Activated naive CD4-positive, alpha-beta T cell treated with anti-CD3 and anti-CD28 coated beads, Interleukin-2, amount 50 U/mL, for 72 hours (primary cell): ENCODE measurements at places on chromosomes 12 and 14.

GRCh38 chr12:66919466-66919865 is 240.6 kb upstream of the GRIP1 start:
- DNase-seq: no peak

GRCh38 chr12:77946541-77947061 is 115.9 kb downstream of the NAV3 start:
- DNase-seq: no peak

GRCh38 chr12:88242571-88242925 is 100.4 kb downstream of the TMTC3 start:
- DNase-seq: no peak

DNA sequence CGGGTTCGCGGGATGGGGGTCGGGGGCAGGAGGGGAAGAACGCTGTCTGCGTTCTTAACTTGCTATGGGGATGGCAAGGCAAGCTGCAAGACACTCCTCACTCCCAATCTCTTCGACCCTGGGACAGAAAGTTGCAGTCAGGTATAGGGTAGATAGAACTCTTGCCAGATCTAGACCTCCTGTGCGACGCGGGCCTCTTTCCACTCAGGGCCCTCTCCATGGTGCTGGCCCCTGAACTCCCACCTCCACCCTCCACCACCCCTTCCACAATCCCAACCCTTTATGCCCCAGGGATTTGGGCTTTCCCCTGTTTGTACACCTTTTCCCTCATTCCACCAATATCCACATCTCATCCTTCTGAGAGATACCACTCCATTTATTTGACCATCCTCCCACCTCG is 812 bp downstream of the NABP2 start:
- no peak for DNase-seq

GRCh38 chr12:81123611-81124010 is 45.7 kb downstream of the ACSS3 start:
- no peak for DNase-seq

GRCh38 chr12:59182658-59183455 is 262.6 kb upstream of the LRIG3 start:
- no peak for DNase-seq

DNA sequence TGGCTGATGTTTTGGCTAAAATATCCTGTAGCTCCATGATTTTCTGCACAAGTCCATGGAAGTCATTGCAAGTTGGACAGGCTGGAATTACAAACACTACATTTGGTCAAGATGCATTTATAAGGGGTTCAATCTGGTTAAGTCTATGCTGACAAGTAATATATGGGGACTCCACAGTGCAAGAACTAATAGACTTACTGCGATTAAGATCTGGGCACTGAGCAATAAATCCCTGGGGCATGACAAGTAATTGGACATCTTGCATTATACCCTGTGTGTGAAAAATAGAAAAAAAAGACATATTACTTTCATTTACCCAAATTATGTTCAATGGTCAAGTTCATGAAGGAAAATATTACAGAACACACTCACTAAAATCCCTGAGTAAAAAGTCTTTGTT is 99.1 kb downstream of the NELL2 start:
- DNase-seq: no peak

DNA sequence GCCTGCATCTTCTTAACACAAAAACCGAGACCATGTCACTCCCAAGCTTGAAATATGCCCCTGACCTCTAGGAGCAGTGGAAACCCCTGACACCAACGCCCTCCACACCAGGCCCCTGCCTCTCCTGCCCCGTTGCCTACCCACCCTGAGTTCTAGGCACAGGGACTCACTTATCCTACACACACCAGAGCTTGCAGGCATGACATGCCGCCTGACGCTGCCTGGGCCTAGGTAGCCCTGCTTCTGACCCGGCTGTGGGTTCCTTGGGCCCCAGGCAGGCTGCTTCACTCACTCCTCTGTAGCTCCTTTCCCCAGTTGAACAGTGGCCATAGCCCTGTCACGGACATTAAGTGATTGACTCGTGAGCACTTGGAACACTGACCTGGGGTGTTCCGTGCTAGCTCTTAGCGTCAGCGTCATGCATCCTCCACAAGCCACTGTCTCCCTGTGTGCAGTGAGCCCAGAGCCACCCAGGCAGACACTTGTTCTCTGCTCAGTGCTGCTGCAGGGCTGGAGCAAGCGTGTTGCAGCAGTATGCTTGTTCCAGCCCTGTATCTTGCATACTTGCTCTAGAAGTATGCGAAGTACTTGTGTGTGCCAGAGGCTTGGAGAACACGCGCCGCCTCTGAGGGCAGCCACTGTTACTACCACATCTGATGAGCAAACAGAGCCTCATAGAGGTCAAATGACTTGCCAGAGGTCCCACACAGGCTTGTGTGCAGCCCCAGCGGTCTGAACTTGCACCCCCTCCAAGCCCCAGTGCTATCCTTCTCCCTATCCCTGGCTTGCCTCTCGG is 15.6 kb downstream of the OTUB2 start:
- no peak for DNase-seq

GRCh38 chr12:116400636-116401372 is 123.3 kb upstream of the MED13L start:
- no peak for DNase-seq

GRCh38 chr14:34554540-34555250 is 15.2 kb upstream of the EAPP start:
- DNase-seq: no peak

- DNase-seq: no peak
Observed at GRCh38 chr12:119393677-119394076, 59.1 kb downstream of the CCDC60 start.

DNA sequence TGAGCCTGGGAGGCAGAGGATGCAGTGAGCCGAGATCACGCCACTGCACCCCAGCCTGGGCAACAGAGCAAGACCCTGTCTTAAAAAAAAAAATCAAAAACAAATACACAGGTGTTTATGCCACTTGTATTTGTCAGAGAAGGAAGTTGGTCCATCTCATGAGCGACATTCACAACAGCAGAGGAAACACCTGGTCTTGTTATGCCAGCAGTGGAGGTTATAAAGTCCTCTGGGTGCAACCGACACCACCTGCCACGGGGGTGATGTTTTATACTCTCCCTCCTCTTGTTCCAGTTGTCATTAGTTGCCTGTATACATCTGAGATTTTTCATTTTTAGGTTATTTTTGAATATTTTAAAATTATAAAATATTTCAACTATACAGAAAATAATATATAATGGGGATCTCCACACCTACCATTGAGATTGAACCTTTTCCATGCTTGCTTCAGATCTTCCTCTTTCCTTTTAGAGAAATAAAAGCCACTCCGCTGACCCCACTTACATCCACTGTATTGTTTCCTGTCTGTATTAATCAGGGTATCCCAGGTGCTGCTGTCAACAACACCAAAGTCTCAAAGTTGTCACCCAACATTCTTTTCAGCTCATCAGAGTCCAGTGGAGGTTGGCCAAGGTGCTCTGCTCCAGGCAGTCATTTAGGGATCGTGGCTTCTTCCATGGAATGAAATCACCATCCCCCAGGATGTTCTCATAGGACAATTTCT is 65.1 kb downstream of the RNFT2 start:
- DNase-seq: no peak

GRCh38 chr14:75443203-75443969 is 15.6 kb downstream of the JDP2 start:
- DNase-seq: no peak

- DNase-seq: no peak
Observed at GRCh38 chr12:48078901-48079300, 27.0 kb downstream of the SENP1 start.

DNA sequence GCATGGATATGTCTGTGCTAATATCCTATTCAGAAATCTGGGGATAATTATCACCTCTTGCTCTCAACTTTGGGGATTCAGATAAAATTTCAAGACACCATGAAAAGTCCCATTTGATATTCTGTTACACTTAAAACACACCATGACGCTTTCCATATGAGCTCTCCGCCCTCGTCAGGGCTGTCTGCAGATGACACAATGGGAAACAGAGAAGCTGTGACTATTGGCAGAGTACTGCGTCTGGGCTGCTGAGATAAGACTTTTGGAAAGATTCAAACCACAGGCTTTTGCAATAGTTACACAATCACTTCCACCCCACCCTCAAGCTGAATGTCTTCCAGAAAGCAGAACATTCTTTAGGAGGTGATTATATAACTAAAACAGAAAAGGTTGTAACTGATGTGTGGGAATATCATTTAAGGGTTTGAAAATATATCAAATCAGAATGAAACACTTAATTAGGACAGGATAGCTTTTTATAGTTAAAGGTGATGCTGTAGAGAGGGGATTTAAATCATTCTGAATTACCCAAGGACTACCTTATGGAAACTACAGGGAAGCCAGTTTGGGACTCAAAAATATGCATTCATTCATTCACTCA is 75.3 kb upstream of the TMPO start:
- no peak for DNase-seq

DNA sequence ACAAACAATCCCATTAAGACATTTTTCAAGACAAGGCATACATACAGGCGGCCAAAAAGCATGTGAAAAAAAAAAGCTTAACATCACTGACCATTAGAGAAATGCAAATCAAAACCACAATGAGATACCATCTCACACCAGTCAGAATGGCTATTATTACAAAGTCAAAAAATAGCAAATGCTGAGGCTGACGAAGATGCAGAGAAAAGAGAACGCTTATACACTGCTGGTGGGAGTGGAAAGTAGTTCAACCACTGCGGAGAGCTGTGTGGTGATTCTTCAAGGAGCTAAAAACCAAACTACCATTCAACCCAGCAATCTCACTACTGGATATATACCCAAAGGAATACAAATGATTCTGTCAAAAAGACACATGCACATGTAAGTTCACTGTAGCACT is 216.7 kb downstream of the FOXG1 start:
- DNase-seq: no peak

DNA sequence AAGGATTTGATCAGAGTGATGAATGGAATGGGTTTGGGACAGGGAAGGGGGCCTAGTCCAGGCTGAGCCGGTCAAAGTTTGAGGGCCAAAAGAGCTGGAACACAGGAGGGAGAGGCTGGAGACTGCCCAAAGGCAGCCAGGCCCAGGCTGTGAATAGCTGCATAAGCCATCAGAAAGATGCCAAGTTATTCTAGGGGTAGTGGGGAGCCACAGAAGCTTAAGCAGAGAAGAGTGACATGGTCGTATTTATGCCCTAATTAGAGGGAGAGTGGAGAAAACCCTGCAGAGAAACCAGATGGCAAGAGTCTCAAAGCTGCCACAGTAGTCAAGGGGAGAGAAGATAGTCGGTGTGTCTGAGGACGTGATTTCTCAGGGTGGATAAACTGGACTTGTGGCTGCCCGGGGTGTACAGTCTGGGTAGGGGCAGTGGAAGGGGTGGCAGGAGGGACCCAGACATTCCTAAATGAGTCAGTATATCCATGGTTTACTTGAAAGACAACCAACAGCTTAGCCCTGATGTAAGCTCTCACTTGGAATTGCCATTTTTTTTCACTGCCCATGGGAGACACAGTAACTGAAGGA is 99.2 kb downstream of the PRICKLE1 start:
- no peak for DNase-seq

DNA sequence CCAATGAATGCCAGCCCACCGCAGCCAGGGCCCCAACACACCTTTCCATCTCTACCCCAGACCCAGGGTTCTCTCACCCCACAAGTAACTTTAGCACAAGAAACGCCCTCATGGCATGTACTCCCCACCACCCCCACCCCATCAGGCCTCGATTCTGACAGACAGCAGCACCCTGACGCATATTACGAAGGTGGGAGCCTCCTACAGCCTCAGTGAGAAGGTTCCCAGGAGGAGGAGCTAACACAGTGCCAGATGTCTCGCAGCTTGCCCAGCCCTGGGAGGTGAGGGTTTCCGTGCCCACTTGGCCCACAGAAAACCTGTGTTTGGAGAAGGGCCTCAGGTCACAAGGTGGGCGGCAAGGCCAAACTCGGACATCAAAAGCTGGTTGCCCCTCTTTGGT is 32.4 kb downstream of the CCDC88C start:
- DNase-seq: no peak

GRCh38 chr12:54658306-54659264 is 10.4 kb upstream of the DCD start:
- DNase-seq: no peak

DNA sequence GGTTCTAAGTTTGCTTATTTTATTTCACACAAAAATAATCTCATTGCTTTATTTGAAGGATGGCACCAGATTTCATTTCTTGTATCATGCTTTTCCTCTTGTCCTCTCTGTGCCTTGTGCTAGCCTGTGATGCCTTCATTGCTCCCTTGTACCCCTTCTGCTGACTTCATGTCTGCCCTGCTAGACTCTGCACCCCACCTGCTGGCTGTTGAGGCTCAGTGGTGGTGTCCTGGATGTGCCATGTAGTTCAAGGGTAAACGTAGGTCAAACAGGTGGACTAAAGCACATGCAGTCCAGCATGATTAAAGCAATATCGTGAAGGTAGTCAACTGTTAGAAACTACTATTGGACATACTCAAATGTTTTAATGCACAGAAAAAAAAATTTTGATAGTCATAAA is 21.6 kb downstream of the MRPS35 start:
- no peak for DNase-seq

- DNase-seq: no peak
Observed at GRCh38 chr14:88189417-88190191, 133.5 kb downstream of the KCNK10 start.

DNA sequence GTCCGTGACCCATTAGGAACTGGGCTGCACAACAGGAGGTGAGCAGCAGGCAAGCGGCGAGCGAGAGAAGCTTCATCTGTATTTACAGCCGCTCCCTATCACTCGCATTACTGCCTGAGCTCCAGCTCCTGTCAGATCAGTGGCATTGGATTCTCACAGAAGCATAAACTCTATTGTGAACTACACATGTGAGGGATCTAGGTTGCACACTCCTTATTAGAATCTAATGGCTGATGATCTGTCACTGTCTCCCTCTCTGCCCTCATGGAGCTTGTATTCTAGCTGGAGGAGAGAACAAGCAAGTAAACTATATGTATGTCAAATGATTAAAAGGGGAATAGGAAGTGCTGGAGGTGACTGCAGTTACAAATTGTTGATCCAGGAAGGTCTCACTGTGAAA is 479.1 kb downstream of the EGLN3 start:
- no peak for DNase-seq

DNA sequence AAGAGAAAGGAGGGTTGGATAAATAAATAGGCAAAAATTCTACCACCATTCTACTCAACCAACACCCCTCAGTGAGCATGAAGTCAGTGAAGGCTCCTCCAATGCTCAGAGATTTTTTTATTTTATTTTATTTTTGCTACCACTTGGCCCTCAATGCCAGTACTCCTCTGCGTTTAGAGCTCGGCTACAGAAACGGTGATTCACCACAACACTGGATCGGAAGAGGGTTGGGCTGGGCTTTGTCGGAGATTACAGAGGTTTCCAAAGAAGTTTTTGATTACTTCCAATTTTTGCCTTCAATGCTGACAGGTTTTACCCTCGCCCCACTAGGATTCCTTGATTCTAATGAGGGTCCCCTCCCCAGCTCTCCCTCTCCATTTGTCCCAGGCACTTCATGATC is 1027.2 kb upstream of the TMEM132C start:
- DNase-seq: no peak

GRCh38 chr12:62264706-62265105 is 4.5 kb downstream of the USP15 start:
- no peak for DNase-seq

DNA sequence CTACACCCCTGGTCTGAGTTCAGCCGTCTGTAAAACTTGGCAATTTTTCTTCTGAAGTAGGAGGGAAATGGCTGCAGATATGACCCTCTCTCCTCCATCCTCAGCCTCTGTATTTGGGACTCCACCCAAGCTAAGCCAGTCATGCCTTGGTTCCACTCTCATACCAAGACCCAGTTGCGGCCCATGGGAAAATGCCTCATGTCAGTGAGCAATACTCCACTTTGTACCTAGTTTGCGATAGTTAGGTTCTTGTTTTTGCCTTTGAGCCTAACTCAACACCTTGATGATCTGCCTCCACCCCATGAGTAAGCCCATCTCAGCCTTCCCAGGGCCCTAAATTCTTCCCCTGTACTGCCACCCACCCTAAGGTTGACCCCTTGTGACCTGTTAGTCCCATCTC is 143.4 kb downstream of the HMGA2 start:
- DNase-seq: no peak
